Jurkat, Clone E6-1 (cell line): ENCODE measurements at places on chromosomes 4 and X.

DNA sequence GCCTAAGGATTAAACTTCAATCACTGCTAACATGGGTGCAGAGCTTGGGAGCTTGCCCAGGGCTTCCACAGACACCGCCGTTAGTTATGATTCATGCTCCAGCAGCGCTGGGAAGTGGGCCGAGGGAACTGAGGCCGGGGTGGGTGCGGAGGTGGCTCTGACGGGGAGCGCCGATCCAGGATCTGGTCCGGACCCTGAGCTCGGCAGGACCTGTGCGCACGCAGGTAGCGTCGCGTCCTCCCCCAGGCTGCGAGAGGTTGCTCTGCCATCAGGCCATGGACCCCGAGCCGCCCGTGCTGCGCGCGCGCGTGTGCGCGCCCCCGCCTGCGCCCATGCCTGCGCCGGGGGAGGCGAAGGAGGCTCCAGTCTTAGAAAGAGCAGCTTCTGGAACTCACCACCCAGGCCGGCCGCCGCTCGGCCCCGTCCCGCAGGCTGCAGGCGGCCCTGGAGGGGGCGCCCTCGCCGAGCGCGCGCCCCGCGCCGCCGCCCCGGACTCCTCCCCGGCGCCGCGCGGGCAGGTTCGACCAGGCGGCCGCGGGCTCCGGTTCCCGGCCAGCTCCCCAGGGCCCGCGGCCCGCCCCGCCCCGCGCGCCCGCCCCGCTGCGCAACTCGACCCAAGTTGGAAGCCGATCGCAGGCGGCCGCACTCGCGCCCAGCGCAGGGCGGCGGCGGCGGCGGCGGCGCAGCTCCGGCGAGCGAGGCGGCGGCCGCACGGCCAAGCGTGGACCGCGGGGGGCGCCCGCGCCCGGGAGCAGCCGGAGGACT is 732 bp upstream of the ADRA2C start:
- no peak for DNase-seq

DNA sequence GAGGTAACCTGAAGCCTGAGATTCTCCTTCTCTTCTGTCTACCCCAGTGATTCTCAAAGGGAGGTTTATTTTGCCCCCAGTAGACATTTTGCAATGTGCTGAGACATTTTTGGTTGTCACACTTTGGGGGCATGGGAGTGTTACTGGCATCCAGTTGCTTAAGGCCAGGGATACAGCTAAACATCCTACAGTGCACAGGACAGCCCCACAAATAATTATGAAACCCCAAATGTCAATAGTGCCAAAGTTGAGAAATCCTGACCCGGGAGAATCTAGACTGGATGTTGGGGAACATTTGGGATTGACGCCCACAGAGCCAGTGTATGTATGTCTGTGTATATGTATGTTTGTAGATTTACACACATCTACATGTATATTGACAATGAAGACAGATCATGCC is 13.2 kb downstream of the MID1 start:
- DNase-seq = no peak

DNA sequence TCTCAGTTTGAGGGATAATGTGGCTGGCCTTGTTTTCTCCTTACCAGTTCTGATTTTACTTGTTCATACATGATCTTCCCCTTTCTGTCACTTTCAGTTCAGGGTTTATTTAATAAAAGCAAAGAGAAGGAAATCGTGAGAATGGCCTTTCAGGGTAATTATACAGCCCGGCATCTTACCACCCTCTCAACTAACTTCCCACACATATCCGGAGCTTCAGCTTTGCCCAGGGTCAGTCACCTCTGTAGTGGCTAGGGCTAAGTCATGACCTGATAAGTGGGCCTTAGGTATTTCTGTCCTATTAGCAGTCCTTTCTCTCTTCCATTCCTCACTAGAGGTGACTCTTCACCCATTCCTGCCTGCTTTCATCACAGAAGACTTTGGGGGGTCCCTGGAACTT is 15.8 kb downstream of the TRPC5 start:
- DNase-seq = no peak

GRCh38 chr4:111991797-111992196 is 153.5 kb upstream of the FAM241A start:
- DNase-seq = no peak

DNA sequence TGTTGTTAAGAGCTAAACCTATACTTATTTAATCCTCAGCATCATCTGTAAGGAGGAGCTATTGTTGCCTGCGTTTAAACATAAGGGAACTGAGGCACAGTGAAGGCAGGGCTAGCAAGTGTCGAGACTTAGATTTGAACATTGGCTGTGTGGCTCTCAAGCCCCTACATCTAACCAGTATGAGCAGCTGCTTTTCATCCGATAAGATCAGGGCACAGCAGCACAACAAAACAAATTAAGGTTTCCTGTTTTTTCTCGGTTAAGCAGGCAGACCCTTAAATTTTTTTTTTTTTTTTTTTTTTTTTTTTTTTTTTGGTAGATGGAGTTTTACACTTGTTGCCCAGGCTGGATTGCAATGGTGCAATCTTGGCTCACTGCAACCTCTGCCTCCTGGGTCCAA is 35.6 kb downstream of the RAB40A start:
- no peak for DNase-seq

DNA sequence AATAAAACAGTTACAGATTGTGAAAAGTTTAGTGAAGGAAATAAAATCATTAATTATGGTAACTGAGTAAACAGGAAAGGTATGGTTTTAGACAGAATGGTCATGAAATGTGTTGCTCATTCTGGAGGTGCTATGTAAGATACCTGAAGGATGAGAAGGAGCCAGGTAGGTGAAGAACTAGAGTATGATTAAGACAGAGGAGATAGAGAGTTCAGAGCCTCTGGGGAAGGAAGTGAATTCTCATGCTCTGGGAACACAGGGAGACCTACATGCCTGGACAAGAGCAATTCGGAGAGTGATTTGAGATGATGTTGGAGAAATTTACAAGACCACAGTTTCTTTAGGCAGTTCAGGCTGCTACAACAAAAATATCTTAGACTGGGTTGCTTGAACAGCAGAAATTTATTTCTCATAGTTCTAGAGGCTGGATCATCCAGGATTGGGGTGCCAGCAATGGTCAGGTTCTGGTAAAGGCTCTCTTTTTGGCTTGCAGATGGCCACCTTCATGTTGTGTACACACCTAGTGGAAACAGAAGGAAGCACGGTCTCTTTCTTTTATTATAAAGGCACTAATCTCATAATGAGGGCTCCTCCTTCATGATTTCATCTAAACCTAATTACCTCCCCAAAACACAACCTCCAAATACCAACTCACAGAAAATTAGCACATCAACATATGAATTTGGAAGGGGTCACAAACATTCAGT is 1416.1 kb downstream of the PCDH7 start:
- DNase-seq = no peak
